A549 treated with DMSO at 1 μM for 4 hours (cell line): ENCODE measurements at places on chromosomes 5 and 9. TPM values are rescaled to one million over a fixed set of nuclear protein-coding genes. Genes with fewer than 3 reads are reported as not detected.

Gene TRPM3
- total RNA-seq, result not detected in 5 replicates

Gene C5orf58
- total RNA-seq, result not detected in 5 replicates

Gene P4HA2
- 36.9 to 45.1 TPM (median 42.4 TPM) in 5 replicates for total RNA-seq

Gene PKD2L2
- total RNA-seq, result 0.06 to 0.08 TPM in 2 of 5 replicates, not detected in the others

Gene LCN15
- not detected in 5 replicates for total RNA-seq

Gene SEC61B
- 292 to 338 TPM (median 301 TPM) in 5 replicates for total RNA-seq

Gene SPINK13
- not detected in 5 replicates for total RNA-seq

Gene SLC25A51
- total RNA-seq, result 20.1 to 23.5 TPM (median 20.5 TPM) in 5 replicates
